ENCODE measurements at places on chromosomes 4 and X.

GRCh38 chr4:135545616-135546317, 1344.2 kb upstream of the PABPC4L start:
- DNase-seq = no peak

GRCh38 chrX:23052324-23052723, 52.6 kb downstream of the DDX53 start:
- DNase-seq = no peak

DNA sequence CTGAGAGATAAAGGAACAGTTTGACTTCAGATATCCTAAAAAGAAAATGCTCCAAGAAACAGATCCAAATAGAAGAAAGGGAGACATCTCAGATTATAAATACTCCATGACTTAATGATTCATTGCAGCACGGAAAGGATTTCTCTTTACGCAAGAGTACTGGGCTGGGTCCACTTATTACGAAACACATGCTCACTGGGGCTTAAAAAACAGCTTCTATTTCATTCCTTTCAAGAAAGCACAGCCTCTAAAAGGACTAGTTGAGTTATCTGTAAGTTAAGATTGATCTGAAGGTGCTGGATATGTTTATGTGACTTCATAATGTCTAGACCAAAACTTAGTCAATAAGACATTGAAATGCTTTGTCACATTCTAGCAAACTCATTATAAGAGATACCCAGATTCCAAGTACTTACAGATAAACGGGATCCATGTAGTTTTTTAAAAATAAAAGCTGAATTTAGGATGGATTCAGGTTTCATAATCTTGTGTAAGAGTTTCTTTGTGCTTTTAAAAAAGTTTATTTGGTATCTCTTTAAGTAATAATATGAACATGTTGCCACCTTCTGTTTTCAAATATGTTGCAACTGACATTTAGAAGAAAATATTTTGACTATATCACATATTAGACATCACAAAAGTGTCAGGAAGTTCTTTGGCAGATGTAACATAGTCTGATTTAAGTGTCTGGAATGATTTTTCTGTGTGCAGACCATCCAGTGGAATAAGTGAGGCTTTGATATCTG, 109.5 kb upstream of the MYOZ2 start:
- DNase-seq = peak; percentile 43

- no peak for DNase-seq
These were observed 169.8 kb downstream of the BTC start for GRCh38 chr4:74624351-74625151.

DNA sequence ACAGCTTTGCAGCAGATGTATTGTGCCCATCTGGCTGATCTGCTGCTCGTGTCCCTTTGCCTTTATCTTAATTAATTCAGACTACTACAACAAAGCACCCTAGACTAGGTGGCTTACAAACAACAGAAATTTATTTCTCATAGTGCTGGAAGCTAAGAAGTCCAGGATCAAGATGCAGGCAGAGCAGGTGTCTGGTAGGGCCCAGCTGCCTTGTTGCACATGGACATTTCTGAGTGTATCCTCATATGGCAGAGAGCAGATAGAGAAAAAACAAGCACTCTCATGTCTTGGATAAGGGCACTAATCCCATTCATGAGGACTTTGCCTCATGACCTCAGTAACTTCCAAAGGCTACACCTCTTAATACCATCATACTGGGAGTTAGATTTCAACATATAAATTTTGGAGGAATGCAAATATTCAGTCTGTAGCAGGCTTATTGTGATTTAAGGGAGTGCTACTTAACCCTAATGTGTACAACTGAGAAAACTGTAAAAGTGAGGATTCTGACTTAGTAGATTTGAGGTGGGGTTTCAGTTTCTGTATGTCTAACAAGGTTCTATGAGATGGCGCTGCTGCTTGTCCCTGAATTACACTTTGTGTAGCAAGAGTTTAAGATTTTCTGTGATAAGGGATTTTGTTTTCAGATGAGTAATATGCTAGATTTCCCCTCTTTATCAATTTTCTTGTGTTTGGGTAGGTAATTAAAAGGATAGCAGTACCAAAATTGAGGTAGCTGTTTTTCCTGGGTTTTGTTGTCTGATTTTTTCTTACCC, 473.2 kb upstream of the TECRL start:
- no peak for DNase-seq

DNA sequence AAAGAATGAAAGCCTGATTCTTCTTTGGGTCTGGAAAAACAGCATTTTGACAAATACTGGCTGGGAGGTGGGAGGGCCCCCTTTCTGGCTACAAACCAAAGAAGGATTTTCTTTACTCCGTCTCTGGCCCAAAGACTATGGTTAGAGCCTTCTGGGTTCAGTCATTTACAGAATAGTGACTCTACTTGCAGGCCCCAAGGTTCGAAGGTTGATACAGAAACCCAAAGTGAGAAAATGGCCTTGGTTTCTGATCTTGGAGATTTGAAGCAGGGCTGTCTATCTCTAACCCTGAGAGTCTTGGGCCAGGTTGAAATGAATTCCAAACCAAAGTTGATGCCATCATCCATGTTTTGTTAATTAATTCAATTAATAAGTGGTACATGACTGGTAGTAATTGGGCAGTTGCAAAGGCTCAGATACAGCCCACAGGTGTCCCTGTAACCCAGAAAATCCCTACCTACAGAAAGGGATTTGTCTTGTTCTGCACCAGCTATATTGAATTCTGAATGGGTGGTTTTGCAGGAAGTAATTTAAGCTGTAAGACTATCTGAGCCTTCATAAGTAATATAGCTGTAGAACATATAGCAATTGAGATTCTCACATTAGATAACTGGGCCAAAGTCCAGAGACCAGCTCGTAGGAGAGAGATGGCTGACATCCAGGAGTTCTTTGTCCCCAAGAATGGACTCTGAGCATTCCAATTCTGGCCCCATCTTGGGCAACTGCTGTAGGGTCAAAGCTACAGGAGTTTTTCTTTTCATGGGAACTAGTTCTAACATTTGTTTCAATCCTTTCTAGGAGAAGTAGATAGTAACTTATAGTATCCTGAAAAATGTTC, 34.5 kb downstream of the CHRNA9 start:
- no peak for DNase-seq

GRCh38 chr4:185771711-185772390, 40.1 kb downstream of the SORBS2 start:
- DNase-seq = no peak

GRCh38 chrX:9651737-9652136, 113.9 kb downstream of the GPR143 start:
- DNase-seq = no peak

DNA sequence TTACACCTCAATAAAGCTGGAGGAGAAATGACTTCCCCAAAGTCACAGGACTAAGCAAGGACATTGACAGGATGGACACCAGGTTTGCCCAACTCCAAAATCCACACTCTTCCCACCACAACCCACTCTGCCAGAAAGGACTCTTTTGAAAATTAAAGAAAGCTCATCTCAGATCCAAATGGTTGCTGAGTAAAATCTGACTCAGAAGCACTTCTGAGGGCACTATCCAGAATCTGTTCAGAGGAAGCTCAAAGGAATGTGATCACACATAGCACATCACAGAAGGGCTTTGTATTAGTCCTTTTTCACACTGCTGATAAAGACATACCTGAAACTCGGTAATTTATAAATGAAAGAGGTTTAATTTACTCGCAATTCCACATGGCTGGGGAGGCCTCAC, 155.5 kb downstream of the RAB28 start:
- no peak for DNase-seq

DNA sequence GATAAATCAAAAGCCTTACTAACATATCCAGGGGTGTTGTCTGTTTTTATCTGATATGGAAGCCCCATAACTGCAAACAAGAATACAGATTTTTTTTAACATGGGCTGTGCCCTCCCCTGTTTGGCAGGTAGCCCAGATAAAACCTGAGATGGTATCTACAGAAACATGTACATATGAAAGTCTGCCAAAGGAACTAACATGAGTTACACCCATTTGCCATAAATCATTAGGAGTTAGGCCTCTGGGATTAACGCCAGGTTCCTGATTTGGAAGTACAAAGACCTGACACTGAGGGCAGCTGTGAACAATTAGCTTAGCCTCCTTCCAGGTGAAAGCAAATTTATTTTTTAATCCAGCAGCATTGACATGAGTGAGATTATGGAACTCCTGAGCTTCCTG, 264.3 kb downstream of the TECRL start:
- no peak for DNase-seq

DNA sequence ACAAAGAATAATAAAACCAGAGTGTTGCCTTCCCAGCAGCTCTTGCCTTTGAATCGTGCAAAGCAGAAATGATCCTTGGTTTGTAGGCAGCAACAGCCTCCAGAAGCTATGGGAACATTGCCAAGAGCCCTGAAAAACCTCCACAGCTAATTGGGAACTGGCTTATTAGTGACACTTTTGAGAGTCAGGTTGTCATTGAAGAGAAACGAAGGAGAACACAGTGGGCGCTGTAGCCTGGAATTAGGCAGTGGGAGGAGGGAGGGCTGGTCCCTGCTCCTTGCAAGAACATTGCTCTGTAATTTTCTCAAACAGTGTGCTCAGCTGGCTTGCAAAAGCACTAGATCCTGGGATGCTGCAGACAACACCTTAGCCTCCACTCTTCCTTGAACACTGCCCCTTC, 331.5 kb upstream of the EMCN start:
- DNase-seq = no peak

- DNase-seq = no peak
These were observed 43.2 kb downstream of the GSTCD start for GRCh38 chr4:105751718-105752299.

GRCh38 chr4:131370846-131371245, 1778.2 kb upstream of the PCDH10 start:
- no peak for DNase-seq

GRCh38 chr4:25941457-25942221, 27.6 kb downstream of the SMIM20 start:
- no peak for DNase-seq

- no peak for DNase-seq
These were observed 26.5 kb downstream of the TBC1D1 start for GRCh38 chr4:37917388-37917787.

DNA sequence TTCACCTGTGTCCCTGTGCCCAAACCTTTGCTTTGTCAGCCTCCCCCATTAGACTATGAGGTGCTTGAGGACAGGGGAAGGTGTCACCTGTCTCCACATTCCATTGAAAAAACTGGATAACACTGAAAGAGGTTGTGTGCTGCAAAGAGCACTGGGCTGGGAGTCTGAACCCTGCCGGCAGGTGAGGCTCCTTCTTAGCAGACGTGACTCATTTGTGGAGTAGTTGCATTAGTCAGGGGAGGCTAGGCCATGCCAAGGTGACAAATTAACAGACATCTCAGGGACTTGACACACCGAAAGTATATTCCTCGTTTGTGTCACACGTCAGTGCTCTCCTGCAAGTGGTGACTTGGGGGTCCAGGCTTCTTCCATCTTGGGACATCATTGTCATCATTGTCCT, 95.9 kb upstream of the STX18 start:
- no peak for DNase-seq

DNA sequence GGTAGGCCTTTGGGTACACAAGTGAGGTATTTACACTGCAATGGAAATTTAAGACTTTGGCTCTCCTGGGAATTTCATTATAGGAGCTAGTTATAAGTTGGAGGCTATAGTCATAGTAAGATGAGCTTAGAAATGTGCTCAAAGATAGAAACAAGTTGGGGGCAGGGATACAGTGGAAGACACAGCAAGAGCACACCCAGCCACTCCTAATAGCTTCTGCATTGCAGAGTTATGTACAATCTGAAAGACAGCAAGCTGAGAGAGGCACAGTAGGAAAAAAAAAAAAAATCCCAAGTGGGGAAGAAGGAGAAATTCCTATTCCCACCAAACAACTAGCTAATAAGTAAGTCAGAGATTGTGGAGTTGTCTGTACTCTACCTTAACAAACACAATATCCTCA, 41.9 kb upstream of the TAF9B start:
- DNase-seq = no peak

DNA sequence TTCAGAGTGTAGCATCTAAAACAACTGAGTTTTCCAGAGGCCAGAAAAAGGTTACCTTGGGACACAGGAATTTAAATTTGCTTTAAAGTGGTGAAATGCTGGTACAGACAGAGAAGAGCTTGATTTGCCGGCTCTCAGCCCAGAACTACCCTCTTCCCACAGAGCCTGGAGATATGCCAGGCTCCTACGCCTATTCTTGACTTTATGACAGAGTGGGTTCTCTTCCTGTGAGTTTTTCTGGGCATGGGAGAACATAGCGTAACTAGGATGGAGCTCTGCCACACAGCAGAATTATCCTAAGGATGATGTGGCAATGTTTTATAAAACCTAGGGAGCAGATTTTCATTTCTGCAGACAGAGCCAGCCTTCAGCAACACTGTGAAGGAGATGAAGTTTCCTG, 241.8 kb downstream of the GRIA3 start:
- no peak for DNase-seq

GRCh38 chr4:110484767-110485166, 8.8 kb downstream of the ENPEP start:
- DNase-seq = no peak

- DNase-seq = peak; percentile 53
These were observed 20.2 kb downstream of the WDR1 start for GRCh38 chr4:10096201-10096977.

DNA sequence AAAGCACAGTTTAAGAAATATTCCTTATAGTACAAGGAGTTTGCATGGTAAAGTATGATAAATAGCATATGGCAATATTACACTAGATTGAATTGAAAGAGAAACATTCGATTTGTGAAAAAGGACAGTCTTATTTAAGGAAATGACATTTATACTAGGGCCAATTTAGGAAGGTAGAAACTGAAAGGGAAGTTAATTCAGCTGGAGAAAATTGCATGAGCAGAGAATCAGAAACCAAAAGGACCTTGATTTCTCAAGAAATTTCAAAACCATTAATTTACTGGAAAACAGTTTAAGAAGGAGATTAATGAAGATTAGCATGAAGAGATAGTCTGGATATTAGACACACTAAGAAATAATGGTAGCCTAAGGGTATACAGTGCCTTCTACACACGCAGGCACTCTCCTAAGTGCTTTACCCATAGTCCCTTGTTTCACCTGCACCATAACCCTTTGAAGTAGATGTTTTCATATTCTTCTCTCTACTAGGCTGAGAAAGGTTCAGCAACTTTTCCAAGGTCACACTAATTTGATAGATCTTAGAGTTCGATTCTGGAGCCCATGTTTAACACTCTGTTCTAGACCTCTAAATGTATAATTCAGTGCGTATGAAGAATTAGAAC, 259.1 kb upstream of the SLIT2 start:
- no peak for DNase-seq

DNA sequence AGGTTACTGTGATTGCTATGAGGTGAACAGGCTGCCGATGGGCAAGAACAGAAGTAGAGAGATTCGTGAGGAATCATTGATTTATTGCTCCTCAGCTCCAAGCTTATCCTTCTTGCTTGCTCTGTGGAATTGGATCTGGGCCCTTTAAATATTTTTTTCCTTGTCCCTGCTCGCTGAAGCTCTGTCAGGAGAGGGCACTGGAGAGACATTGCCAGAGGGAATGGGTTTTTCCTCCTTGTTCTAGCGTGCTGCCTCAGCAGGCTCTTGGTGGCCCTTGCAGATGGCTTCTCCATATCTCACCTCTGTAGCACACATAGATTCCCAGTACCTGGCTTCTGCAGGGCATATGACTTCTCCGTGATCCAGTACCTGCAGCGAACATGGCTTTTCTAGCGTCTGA, 67.4 kb downstream of the CNGA2 start:
- DNase-seq = no peak

Measured in muscle of arm (tissue), 14 donors.